ENCODE measurements at places on chromosomes 3 and 15.

DNA sequence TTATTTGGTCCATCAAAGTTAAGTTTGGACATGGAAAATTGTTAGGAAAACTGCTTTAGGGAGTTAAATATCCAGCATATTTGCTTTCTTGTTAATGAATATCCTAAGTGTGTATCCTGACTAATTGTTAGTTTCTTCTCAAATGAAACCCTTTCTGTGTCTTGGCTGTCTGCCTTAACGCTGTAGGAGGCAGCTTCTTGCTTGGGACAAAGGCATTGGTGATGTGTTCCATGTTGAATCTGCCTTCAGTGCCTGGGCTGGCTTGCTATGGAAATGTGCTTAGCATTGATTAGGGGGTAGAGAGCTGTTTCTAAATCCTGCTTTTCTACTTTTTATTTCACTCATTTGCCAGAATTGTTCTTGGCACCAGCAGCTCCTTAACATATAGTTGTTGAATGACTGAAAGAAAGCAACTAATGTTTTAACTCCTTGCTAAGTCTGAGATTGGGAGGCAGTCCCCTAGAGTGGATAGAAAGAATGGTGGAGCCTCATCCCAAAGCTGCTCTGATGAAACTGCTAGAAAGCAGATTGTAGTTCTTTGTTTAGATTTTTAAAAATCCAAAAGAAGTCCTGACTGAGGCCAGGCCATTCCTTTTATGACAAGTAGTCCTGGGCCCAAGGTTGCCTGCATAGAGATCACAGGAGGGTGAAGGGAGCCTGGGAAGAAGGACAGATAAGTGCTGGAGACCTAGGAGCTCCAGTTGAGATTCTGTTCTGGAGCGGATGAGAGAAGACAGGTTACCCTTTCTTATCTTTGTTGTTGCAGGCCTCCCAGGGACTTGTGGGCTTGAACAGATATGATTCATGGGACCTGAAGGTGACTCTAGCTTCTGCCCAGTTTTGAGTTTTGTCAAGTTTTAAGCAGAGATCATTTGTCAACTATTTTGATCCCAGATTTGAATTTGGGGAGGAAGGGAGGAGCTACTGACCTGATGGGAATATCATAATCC lies 39.3 kb downstream of the OXNAD1 start:
- no peak for DNase-seq

DNA sequence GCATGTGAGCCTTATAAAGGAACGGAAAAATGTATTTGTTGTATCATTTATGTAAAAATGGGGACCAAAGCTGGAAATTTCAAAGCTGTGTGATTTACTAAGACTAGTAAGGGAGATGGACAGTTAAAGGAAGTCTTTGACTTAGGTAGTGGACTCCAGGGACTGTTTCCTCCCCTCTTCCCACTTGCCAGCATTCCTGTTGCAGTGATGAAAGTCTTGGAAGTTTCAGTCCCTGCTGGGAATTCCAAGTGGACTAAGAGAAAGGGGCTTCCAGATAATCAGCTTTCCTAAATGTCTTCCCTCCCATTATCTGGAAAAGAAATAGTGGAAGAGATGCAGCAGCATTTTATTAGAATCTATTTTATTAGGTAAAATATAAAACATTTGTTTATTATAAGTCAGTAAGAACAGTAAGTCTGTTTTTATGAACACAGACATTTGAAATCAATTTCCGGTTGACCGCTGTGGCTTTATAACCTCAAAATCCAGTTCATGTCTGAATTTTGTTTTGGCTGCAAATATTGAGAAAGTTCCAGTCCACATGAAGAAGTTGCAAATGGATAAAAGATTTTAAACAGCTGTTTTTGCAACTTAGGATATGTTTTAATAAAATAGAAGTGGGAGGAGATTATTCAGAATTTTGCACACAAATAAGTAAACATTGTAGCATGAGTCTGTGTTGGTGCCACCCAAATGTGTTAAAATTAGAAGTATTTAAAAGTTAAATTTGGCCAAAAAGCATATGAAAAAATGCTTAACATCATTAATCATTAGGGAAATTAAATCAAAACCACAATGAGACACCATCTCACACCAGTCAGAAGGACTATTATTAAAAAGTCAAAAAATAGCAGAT lies 141.8 kb downstream of the IL20RB start:
- no peak for DNase-seq

GRCh38 chr3:194380326-194380725 lies 10.8 kb upstream of the LRRC15 start:
- no peak for DNase-seq

- no peak for DNase-seq
These were observed 89.7 kb downstream of the TRIM42 start for GRCh38 chr3:140767566-140767965.

DNA sequence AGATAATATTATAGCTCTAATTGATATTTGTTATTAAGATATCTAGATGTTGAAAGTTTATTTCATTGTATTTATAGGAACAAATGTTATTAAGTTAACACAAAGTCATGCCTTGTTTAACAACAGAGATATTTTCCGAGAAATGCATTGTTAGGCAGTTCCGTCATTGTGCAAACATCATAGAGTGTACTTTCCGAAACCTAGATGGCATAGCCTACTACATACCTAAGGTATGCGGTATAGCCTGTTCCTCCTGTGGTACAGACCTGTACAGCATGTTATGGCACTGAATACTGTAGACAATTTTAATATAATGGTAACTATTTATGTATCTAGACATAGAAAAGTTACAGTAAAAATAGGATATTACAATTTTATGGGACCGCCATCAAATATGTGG lies 114.3 kb downstream of the NAALADL2 start:
- DNase-seq = no peak

DNA sequence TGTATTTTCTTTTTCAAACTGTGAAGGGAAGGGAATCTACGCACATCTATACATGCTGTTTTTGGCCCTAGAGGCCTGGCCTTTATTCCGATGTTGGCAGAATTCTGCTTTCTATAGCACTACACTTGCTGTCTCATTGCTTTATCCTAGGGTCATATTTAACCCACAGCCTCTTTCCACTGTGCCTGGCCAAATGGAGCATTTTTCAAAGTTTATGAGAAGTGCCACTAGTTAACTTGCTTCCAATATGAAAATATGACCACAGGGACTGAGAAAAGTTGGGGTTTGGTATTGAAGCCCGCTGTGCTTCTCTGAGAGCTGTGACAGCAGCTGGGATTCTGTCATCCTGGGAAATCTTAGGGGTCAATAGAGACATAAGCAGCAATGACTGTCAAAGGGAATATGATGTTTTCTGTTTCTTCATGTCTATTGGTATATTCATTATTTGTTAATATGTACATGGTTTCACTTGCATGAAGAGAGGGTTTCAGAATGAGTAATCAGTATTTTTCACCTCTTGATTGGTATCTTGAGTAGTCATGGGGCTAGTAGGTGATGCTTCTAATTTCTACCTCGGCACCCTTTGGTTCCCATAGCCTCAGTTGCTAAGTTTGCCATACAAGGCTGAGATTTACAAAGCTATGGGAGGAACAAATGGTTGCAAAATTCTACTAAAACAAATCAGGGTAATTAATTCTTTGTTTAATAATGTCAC lies 275.8 kb upstream of the RBMS3 start:
- no peak for DNase-seq

DNA sequence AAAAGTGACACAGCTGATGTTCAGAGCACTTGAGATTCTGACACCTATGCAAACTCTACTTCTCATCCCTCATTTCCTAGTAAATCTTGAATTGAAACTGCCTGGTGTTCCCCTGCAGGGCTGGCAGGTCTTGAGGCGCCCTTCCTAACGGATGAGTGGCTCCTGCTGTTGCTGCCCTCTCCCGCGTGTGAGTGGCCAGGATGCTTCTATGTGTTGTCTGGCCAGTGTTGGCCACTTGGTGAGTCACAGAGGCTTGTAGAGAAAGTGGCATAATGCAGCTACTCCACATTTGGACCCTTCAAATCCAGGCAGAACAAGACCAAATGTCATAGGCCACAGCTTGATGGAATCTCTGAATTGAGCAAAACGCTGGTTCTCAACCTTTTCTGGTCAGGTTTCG lies 63.6 kb downstream of the MOBP start:
- DNase-seq = no peak

DNA sequence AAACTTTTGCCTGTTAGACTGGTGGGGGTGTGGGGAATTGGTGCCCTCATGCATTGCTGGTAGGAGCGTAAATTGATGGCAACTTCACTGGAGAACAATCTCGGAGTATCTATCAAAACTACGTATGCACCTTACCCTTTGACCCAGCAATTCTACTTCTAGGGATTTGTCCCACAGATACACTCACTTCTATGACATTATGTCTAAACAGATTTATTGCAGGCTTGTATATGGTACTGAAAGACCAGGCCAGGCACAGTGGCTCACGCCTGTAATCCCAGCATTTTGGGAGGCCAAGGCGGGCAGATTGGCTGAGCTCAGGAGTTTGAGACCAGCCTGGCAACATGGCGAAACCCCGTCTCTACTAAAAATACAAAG lies 30.3 kb downstream of the PPCDC start:
- no peak for DNase-seq

GRCh38 chr3:117510396-117510795 lies 800.8 kb downstream of the TUSC7 start:
- no peak for DNase-seq

DNA sequence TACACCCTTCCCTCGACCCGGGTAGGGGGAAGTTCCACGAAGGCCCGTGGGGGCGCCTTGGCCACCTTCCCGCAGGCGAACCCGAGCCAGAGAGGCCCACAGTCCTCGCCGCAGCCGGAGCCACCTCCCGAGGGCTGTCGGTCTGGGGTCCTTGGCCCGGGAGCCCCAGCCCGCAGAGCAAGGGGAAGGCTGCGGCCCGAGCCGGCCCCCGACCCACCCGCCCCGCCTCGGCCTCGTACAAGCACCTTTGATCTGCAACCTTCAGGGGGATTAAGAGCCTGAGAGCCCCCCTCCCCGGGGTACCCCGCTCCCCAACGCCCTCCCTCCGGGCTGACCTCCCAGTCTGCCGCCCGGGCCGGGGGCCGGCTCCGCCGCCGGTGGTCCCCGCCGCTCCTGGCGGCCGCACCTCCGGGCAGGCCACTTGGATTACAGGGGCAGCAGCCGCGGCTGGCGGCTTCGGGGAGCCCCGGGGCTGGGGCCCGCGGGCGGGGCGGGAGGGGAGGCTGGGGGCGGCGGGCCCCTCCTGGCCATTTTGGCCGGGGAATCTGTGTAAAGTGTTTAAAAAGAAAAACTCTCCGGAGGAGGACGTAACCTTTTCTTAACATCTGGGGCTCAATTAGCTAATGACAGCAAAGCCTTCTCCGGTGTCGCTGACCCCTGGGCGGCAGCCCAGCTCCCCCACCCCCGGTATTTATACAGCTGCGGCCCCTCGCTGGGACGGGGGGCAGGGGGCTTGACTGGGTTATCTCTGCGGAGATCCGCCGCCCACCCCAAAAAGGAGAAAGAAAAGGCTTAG lies 40.2 kb downstream of the EPHB3 start:
- DNase-seq = no peak

All from skeletal muscle cell (primary cell).